ENCODE measurements at places on chromosomes 7 and 10.

DNA sequence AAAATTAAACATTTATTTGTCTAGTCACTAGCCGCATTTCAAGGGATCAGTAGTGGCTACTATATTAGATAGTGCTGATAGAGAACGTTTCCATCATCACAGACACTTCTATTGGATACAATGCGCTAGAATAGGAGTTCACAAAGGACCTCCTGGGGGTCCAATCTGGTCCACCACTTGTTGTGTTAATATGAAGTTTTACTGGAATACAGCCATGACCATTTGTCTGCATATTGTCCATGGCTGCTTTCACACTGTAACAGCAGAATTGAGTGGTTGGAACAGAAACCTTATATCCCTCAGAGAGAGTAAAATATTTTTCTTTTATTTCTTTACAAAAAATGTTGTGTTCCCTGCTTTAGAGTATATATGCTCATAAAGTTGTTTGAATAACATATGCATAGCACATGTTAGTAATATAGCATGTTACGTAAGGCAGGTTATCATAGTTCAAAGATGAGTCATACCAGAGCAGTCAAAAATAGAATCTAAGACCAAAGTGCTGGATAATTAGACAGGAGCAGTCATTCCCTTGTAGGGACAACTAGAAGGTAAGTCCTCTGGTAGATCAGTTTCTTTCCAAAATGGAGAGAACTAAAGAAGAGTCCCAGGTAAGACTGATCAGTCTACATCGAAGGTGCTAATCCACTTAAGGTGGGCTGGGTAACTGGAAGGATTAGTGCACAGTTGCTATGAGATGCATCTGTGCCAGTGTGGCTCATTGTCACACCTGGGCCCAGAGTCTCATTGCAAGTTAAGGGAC is 14.9 kb downstream of the BZW2 start:
- DNase-seq = peak; percentile 84

- no peak for DNase-seq
Measured at GRCh38 chr7:150845421-150845861, 6.9 kb upstream of the AOC1 start.

DNA sequence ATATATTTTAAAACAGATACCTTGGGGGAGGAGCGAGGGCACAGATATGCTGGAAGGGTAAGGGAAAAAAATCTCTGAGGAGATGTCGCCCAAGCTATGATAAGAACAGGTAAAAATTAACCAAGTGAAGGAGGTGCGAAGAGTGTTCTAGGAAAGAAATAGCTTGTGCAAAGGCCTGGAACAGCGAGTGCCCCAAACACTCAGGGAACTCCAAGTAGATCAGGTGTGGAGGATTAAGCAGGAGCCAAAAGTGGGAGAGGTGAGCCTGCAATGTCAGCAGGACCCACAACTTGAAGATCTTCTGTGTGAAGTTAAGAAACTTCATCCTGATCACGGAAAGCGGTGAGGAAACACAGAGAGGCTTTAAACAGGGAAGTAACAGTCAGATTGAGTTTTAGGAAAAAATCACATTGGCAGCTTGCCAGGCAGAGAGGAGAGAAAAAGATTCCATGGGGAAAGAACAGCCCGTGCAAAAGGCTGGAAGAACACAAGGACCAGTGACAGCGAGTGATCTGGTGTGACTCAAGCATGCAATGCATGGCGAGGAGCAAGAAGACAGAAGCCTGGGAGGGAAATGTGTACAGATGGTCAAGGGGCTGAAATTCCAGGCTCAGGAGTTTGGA is 30.7 kb downstream of the FGF8 start:
- no peak for DNase-seq

GRCh38 chr7:103097041-103097440 is 22.1 kb downstream of the ARMC10 start:
- DNase-seq = no peak

DNA sequence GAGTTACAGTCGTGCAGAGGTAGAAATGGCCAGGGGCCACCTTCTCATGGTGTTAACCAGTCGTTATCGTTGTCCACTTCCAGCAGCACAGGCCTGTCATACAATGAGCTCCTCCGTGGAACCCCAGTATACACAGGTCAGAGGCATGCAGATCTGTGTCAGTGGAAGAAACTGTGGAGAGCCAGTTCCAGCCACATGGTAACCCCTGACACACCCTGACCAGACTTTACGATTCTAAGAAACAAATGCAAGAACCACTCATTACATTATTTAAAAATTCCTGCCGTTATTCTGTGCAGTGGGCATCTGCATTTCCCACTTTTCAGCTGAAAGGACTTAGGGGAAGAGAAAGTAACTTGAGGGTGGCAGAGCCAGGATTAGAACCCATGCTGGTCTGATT is 23.5 kb upstream of the GJD4 start:
- no peak for DNase-seq

DNA sequence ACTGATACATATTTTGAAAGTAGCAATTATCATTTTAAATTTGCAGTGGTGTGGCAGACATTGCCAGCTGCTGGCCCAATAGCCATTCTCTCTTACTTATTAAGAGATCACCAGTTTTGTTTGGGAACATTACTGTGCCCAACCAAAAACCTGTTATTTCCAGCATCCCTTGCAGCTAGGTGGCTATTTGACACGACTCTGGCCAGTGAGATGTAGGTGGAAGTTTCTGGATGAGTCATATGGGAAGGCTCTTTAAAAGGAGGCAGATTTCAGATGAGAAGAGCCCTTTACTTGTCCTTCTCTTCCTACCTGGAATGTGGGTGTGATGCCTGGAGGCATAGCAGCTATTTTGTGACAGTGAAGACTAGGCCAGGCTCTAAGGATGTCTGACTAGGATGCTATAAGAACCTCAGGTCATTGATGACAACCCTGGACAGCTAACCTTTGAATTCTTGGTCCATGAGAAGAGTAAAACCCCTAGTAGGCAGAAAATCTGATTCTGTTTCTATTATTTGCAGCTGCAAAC is 77.9 kb downstream of the CARD11 start:
- DNase-seq = peak; percentile 12

DNA sequence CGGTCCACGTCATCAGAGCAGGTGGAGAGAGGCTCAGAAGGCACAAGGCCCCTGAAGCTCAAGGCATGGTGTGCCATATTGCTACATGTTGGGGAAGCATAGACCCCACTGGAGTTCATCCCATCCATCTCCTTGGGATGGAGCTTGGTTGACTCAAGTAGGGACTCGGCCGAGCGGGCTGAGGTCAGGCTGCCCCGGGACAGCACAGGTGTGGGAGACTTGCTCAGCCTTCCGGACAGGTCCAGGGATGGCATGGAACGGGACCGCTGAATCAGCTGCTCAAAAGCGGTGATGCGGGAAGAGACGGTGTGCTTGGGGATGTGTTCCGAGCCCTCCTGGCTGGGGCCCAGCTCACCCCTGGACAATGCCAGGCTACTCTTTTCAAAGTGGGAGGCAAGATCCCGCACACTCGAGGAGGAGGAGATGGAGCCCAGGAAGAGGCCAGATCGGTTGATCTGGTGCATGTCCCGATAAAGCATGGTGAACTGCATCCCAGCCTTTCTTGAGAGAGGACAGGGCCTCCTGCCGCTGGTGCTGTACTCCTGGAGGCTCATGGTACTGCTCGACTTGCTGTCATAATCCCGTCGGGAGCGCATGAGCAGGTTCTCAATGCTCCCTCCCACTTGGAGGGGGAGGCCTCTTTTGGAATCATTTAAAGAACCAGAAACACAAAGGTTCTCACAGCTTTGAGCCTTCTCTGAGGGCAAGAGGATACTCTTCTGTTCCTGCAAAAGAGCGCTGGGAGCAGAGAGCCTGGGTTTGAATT is 65.6 kb upstream of the PDLIM1 start:
- no peak for DNase-seq

GRCh38 chr10:97683556-97684367 is 3.3 kb downstream of the AVPI1 start:
- peak; percentile 48 for DNase-seq

- DNase-seq = peak; percentile 85
Measured at GRCh38 chr7:2529161-2530070, 9.8 kb downstream of the LFNG start.

DNA sequence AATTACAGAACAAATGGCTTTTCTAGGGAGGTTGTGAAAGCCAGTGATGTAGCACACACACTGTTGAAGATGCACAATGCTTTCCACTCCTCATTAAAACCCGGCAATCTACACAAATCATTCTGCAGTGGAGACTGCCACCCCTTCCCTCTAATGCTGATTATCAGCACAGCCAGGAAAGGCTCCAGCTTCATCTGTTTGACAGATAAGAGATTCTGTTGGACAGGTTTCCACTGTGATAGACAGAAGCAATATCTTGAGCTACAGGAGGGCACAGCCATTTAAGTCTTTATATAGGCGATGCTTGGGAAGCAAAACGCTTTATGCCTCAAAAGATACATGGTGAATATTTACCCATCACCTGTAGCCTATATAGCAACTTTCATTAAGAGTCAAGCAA is 555.6 kb downstream of the GLRX3 start:
- DNase-seq = no peak

DNA sequence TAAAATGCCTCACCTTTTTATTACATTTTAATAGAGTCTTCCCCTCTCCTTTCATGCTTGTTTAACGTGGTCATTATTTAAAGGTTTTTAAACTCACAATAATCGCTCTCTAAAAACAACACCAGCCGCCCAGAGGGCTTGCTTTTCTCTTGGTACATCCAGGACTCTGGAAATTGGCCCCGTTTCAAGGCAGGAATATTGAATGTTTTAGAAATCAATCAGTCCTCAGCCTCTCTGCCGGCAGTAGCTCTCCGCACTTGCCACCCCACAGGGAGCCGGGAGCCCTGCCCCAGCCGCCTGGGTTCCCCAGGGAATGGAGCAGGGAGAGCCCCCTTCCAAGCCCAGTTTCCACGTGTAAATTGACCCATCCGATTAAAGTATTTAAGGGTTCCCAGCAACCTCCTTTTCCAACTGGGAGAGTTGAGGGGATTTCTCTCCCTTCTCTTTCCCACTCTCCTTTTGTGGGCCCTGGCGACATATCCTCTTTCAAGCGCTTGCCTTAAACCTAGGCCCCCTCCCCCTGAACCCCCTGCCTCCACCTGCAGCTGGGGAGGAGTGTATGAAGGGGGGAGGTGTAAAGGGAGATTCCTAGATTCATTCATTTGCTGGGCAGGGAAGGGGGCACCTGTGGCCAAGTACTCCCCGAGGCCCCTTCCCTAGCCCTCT is 1.9 kb downstream of the FGF8 start:
- no peak for DNase-seq

DNA sequence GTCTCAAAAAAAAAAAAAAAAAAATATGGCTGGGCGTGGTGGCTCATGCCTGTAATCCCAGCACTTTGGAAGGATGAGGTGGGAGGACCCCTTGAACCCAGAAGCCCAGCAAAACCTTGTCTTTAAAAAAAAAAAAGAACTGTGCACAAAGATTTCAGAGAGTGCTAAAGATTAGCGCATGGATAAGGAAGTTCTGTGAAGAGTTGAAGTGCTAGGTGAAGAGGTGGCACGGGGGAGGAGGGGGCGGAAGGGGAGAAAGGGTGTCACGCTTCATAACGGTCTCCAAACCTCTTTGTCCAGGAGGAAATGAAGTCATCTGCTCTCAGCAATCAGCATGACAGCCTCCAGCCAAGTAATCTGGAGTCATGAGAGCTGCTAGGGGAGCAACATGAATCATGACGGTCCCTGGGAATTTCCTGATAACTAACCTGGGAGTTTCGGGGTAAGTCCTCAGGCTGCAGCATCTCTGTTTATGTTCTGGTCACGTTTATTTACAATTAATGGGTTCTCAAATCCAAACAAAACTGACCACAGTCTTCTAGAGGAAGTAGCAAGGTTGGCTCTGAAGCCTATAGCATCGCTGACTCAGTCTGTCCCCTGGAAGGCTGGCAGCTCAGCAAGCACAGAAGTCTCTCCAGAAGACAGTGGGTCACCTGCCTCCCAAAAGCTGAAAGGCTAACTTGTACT is 1.9 kb upstream of the PLAU start:
- DNase-seq = peak; percentile 96

DNA sequence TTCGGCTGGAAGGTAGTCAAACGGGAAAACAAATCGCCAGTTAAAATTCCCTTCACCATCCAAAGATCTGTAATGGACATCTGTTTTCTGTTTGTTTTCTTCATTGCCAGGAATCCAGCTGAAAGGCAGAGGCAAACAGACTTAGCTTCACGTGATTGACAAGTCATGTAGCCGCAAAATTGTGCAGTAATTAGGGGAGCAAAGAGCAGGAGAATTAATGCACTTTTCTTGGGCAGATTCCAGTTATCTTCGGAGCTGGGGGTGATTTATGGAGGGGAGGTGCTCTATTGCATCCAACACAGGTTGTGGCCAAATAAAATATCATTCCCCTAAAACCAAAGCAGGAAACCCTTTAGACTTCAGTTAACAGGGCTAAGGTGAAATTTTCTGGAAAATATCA is 162.2 kb downstream of the MYOF start:
- no peak for DNase-seq

GRCh38 chr10:113158183-113158582 is 208.1 kb downstream of the TCF7L2 start:
- DNase-seq = no peak

GRCh38 chr7:117012696-117013095 is 59.4 kb downstream of the ST7 start:
- no peak for DNase-seq

- no peak for DNase-seq
Measured at GRCh38 chr7:15043931-15044330, 141.4 kb upstream of the DGKB start.

DNA sequence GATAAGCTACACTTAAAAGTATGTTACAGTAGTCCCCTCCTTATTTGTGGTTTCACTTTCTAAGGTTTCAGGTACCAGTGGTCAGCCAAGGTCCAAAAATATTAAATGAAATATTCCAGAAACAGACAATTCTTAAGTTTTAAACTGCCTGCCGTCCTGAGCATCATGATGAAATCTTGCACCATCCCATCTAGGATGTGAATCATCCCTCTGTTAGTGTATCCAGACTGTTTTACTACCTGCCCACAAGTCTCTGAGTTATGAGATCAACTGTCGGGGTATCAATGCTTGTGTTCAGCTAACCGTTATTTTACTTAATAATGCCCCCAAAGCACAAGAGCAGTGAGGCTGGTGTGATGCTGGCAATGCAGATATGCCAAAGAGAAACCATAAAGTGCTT is 11.4 kb downstream of the KDM7A start:
- DNase-seq = peak; percentile 59

GRCh38 chr10:96468845-96469244 is 44.9 kb downstream of the TLL2 start:
- no peak for DNase-seq

GRCh38 chr7:21868576-21868850 is 77.2 kb downstream of the CDCA7L start:
- no peak for DNase-seq

DNA sequence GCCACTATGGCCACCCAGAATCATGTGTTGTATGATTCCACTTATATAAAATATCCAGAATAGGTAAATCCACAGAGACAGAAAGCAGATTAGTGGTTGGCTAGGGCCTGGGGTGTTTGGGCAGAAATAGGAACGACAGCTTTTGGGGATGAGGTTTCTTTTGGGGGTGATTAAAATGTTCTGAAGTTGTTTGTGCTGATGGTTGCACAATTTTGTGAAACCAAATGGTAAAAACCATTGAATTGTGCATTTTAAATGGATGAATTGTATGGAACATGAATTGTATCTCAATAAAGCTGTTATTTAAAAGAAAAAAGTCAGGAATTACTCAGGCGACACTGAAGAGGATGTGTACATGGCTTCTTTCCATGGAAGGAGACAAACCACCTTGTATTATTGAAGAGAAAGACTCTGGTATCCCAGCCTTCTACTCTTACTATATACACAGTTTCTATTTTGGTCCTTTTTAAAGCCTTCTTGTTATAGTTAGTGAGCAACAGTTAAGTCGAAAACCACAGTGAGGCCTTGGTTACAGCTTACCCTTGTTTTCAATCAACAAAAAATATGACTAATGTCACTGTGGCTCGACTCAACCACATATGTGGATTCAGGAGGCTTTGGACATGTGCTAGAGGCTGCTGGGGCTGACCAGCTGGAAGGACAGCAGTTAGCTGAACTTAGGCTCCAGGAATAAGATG is 57.1 kb upstream of the KMT2E start:
- DNase-seq = no peak
